DMS79 treated with DMSO at 0.1 percent for 48 hours (cell line): ENCODE measurements at places on chromosomes 4 and X.

DNA sequence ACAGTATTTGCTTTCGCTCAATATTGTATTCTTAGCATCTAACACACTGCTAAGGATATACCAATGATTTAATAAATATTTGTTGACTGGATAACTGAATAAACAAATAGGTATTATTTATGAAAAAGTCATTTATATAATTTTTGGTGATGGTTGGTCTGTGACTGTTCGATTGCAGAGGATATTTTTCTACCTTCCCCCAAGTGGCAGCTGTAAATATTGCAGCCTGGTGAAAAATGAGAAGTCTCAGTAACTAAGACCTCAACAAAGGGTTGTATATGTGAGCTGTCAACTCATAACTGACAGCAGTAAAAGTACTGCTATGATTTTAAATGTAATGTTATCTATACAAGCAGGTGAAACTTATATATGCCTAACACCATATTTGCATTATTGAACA, 36.0 kb downstream of the HTR2C start:
- no peak for DNase-seq

DNA sequence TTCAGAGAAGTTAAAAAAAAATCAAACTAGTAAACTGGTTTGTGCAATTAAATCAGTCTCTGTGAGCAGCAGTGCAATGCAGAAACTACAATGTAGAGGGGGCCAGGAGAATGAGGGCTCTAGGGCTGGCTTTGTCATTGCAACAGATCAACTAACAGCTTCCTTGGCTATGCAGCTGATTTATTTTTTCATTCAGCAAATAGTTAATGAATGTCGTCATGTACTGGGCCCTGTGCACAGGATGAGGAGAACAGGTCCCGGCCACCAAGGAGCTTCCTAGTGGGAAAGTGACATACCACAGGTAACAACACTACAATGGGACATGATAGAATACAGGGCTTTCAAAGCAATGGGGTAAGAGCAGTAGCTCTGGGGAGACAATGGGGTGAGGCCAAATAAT, 190.1 kb downstream of the NSUN7 start:
- DNase-seq = no peak

GRCh38 chrX:48753708-48754228, 7.8 kb upstream of the GLOD5 start:
- no peak for DNase-seq

GRCh38 chrX:8879750-8880149, 78.6 kb upstream of the FAM9A start:
- no peak for DNase-seq

DNA sequence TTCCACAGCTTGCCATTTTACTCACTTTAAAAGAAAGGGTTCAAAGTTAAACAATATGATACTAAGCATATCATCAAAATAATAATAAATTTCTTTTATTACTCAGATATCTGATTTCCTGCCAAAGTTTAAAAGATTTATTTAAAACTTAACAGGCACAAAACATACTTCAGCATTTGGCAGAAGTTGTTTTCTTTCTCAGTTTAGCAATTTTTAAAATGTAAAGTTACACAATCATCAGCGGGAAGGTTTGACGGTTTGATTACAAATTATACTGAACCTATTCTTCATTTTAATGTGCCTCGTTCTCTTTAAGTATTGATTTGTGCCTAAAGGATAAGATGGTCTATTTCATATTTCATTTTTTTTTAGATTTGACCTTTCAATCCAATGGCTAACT, 227.2 kb downstream of the APBB2 start:
- DNase-seq = no peak

DNA sequence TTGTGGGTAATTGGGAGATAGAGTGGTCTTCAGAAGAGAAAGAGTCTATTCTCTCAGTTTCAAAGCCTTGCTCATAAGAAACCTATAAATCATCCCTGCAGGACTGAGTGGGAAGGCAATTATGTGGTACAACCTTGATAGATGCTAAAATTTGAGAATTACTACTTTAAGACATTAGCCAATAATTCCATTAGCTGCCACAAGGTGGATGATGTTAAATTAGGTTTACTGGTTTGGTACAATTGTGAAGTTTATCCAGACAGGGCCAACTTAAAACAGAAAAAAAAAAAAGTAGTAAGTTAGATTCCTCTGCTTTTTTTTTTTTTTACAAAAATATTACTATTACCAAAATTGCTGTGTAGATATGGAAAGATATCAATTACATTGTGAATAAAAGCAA, 73.2 kb upstream of the AMOT start:
- no peak for DNase-seq

DNA sequence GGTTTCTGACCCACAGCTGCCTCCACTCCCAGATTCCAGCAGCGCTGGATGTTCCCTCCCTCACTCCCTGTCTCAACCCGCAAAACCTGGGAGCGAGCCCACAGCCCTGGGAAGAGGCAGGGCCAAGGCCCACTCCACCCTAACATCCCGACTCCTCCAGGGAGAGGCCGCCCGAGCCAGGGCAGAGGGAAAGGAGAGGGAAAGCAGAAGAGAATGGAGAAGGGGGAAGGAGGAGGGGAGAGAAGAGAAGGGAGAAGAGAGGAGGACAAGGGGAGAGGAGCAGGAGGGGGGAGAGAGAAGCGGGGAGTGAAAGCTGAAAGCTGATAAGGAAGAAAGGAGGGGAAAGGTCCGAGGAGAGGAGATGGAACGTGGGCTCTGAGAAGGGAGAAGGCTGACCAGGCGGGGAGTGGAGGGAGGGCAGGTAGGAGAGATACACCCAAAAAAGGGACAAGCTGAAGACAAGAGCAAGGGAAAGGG, 120.2 kb upstream of the PJA1 start:
- no peak for DNase-seq

DNA sequence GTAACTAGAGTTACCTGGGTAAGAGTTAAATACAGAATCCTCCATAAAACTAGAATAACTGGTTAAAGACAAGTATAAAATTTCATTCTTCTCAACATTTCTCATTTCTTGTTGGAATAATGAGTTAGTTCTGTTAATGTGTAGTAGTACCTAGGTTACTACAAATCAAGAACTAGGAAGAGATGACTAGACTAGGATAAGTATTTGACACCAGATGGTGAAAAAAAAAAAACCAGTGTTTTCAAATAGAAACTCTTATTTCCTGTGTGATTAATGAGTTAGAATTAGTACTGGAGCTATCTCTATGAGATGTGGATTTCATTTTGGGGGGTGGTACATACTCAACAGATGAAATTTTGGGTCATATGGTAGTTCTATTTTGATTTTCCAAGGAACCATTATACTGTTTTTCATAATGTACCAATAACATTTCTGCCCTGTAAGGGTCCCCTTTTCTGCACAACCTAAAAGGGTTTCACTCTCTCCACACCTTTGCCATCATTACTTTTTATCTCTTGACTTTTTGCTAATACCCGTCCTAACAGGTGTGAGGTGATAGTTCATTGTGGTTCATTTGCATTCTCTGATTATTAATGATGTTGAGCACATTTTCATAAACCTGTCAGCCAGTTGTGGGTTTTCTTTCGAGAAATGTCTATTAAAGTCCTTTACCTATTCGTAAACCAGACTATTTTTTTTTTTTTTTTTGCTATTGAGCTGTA, 1.7 kb upstream of the VCX start:
- no peak for DNase-seq

DNA sequence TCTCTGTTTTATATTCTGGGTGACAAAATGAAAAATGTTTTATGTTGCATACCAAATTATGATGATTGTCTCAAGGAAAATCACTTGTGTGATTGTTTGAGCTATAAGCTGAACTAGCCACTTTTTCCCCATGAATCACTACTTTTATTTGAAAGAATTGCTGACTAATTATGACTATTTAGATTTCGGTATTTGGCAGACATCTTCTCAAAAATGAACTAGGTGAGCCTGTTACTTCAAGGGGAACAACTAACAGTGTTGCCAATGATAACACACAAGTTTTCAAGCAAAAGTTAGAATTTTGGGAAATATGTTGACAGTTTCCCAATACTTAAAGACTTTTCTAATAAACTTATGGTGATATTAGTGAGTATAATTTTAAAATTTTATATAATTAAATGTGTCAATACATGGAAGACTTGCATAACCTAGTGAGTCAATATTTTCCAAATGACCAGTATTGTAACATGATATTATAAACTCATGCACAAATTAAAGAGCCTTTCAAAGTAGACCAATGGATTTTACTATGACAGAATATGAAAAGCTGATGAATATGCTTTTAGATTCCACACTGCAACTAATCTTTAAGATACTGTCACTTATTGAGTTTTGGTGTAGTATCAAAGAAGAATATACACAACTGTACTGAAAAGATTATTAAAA, 187.7 kb upstream of the GATB start:
- DNase-seq = no peak

GRCh38 chr4:158299459-158300007, 89.2 kb downstream of the TMEM144 start:
- no peak for DNase-seq

DNA sequence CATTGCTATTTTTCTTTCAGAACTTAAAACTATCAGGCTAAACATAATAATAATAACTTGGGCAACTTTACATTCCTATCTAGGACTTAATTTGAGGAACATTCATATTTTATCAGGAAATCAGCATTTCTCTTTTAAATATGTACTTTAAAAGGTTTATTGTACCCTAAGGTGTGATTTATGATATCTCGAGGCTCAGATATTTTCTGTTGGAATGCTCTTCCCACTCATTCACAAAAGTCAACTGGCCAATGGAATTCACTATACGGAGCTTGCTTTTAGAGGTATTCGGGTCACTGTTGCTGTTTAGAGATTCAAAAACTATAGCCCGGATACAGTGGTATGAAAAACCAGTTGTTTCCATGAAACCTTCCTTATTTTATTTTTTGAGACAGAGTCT, 328.3 kb downstream of the GBA3 start:
- no peak for DNase-seq

DNA sequence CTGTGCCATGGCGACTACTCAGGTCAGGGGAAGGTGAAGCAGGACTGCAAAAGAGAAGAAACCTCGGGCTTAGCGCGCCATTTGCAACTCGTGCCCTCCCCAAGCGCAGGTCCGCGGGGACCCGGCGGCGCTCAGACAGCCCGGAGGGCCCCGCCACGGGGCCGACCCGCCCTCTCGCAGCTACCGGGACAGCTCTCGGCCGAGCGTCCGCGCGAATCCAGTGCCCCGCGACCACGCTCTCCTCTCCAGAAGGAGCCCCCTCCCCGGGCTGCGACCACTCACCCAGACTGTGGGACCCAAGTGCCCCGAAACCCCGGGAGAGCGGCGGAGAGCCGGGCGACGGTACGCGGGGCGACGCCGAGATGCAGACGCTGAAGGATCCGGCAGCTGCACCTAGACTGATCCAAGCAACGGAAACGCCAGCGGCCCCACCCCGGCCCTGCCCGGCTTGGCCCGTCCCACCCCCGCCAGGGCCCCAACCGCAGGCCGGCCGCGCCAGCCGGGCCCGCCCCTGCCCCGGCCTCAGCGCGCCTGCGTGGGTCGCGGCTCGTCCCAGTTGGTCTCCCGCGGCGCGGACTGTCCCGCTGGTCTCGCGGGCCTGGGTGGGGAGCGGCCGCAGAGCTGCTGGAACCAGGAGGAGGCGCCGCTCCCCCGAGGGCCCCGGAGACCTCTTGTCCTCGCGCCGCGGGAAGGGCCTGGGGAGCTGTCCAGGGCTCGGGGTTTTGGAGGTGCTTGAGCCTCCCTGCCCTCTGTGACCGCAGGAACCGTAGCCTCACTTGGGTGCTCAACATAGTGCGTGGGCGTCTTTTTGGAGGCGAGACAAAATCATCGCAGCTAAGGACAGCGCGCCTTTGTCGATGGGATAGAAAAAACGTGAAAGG, at the start of gene ANXA5:
ANXA5 (minus strand) TSS at position 400 of the 881 bp plus-strand sequence; CDS start at position 9, 391 bp downstream.
- DNase-seq = peak; percentile 7

DNA sequence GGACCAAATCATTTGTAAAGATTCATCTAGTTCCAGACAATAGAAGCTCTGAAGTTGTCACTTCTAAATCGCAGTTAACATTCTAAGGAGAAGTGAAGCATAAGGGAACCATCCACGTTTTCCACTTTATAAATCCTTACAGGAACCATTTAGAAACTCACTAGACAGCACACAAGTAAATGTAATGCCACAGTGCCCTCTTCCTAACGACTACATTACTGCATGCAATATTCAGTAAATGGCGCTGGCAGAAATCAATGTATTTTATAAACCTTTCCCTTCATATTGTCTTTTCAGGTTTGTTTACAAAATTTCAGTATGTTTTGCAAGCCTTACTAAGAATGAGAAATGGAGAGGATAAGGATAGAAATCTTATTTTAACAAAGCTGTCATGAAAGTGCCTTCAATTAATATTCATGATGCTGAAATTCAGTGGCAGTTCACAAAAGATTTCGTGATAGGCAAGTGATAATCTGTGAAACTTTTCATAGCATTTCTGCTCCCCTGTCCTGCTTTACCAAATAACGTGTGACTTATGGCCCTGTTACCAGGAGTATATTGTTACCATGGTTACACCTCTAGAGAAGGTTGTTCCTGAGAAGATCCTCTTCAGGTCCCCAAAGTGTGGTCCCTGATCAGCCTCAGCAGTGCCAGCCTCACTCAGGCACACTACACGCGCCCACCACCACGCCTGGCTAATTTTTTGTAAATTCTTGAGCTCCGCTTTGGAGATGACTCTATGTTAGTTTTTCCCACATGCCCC, 54.2 kb downstream of the TMA16 start:
- peak; percentile 52 for DNase-seq

DNA sequence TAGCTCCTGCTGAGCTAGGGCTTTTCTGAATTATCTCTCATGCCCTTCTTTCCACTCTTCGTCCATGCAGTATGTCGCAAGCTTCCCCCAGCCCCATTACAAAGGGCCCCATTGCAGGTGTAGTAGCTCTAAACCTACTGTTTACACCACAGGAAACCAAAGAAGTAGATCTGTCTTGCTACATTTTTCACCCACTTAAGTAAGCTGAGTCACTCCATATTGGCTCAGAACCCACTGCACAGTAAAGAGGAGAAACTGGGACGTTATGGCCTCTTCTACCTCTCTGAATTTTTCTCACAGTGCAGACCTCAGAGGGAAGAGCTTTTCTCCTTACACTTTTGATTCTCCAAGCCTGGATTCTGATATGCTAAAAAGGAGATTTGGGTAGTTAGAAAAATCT, 200.2 kb downstream of the SMARCA1 start:
- DNase-seq = no peak

DNA sequence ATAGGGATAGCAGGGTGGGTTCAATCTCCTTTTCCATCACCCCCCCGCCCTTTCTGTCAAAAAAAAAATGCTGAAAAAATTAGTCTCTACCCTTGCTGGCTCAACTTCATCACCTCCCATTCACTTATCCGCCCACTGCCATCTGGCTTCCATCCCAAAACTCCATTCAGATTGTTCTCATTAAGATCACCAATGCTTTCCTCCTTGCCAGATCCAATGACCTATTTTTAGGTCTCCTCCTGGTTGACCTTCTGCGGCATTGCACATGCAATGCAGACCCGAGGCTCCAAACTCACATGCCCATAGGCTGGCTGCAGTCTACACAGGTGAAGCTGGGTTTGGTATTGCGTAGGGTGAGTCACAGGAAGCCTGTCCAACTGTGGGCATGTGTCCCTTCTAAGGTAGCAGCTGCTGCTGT, 21.1 kb upstream of the STIM2 start:
- no peak for DNase-seq

GRCh38 chrX:105302246-105302645, 81.8 kb upstream of the TEX13A start:
- no peak for DNase-seq

GRCh38 chr4:107552306-107552705, 167.7 kb downstream of the PAPSS1 start:
- no peak for DNase-seq
